Stimulated activated CD8-positive, alpha-beta memory T cell treated with anti-CD3 and anti-CD28 coated beads, Interleukin-4, amount 100 ng/mL, for 1 hour (primary cell): ENCODE measurements at places on chromosomes 7 and 10.

GRCh38 chr10:8128511-8128910, 74.0 kb downstream of the GATA3 start:
- no peak for DNase-seq

- no peak for DNase-seq
Measured at GRCh38 chr10:24569828-24570657, 153.6 kb downstream of the ARHGAP21 start.

- no peak for DNase-seq
Measured at GRCh38 chr7:33909755-33910154, 4.4 kb downstream of the BMPER start.

- DNase-seq = no peak
Measured at GRCh38 chr7:2192831-2193534, 39.8 kb downstream of the MAD1L1 start.

DNA sequence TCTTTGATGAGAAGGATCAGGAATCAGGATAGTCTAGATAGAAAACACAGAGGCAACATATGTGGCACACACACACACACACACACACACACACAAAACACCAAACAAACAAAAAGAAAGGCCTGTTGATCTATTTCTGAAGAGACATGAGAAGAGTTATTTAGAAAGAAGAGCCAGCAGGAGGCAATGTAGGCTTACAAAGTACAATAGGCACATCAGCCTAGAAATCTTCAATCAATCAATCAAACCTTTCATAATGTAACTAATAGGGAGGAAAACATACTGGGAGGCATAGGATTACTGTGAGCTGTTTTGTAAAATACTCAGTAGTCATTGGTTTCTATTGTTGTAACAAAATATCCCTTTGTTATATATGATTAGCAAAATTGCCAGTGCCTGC, 47.3 kb upstream of the TES start:
- no peak for DNase-seq

DNA sequence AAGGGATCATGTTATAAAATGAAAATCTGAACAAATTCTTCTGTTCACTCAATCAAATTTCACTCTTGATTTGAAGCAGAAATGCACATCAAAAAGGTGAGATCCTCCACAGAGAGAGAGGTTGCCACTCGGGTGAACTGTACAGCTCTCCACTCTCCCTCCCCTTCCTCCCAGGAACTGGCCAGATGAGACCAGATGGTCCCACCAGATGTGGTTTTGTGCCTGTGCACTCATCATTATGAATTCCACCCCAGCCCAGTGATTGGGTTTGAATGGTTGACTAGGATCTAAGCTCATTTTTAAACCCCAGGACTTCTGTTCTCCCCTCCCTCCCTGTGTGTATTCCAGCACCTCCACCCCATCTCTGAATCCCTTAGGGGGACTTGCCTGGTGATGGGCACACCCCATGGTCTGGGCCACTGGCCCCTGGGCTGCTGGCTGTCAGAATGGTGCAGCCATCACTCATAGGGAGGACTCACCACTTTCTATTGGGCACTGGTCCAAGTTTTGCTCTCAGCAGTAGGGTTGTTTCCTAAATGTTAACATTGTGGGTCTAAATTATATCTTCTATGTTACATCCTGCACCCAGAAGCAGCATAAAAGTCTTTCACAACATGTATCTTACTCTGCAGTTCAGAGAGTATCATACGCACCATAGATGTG, 393.1 kb downstream of the TNS3 start:
- DNase-seq = no peak
